Adrenal gland (tissue), 19 donors: ENCODE measurements at places on chromosomes 4 and X. TPM values are rescaled to one million over a fixed set of nuclear protein-coding genes. Genes with fewer than 3 reads are reported as not detected.

GRCh38 chr4:72631296-72631695 lies 62.3 kb upstream of the ADAMTS3 start:
- peak; percentile 79 for DNase-seq

DNA sequence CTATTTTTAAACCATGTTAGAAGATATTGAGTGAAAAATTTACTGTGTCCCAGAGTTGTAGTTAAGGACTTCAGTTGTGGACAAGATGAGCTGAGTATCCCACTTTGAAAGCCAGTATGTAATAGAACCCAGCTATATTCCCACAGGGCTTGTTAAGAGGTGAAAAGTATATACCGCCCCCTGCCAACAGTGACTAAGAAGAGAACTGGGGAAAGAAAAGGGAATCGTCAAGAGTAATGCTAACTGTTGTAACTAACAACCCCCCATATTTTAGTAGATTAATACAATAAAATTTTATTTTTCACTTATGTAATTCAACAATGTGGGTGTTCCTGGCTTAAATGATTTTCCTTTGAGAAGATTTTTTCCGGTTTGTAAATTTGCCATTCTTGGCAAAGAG lies 250.4 kb upstream of the GIMD1 start:
- DNase-seq = no peak

The PCYT1B gene
- total RNA-seq = 12.1 TPM

The AIMP1 gene
- 41.9 TPM for total RNA-seq

GRCh38 chr4:29295280-29295679 lies 1424.9 kb upstream of the PCDH7 start:
- DNase-seq = no peak

DNA sequence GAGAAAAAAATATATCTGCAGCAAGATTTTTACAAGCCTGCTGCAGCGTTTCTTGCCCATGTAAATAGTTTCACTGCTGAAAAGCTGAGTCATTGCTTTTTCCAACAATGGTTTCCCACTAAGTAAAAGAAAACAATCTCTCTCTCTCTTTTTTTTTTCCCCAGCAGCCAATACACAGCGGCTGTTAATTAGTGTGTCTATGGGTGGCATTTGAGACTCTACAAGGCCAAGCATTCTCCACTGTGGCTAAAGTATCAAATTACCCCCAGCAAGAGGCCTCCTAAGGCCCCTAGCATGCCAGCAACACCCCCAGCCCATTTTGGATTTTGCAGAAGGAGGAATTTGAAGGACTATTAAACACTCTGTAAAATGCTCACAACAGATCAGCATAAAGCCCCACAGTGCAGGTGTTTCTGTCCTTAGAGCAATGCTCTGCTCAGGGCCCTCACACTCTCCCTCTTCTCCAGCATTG lies 837.4 kb downstream of the TRIML1 start:
- DNase-seq = no peak

DNA sequence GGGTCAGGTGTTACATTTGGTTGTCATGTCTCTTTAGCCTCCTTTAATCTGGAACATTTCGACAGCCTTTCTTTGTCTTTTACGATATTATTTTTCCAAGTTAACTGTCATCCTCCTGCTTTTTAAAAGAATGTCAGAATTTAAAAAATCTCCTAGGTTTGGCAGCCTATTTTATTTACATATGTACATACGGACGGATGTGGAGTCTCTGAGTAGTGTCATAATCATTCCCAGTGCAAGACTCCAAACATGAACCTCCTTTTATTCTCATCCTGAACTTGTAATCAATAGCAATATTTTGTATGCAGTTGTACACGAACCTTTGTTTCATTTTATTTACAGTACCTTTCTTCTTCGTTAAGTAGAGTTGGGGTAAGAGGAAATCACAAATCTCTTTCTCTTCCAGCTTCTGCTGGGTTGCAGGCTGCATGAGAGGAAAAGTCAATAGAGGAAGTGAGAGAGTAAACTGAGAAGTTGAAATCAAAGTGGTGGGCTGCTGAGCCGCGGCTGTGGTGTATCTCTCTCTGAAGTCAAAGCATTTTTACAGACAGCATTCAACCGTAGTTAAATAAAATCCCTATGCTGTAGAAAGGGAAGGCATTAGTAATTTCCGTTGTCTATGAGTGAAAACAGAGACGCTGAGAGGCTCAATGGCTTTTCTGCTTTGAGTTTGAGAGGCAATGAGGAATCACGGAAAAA lies 53.9 kb upstream of the RPS6KA3 start:
- no peak for DNase-seq

GRCh38 chrX:13661735-13662288 lies 8.9 kb downstream of the TCEANC start:
- no peak for DNase-seq

- no peak for DNase-seq
These were observed 73.1 kb upstream of the SORBS2 start for GRCh38 chr4:185885075-185885474.

- DNase-seq = no peak
These were observed 2.5 kb upstream of the BRWD3 start for GRCh38 chrX:80812176-80812575.

The LINC00632 gene
- total RNA-seq = 7.6 TPM

The MAGEB4 gene
- total RNA-seq = not detected

DNA sequence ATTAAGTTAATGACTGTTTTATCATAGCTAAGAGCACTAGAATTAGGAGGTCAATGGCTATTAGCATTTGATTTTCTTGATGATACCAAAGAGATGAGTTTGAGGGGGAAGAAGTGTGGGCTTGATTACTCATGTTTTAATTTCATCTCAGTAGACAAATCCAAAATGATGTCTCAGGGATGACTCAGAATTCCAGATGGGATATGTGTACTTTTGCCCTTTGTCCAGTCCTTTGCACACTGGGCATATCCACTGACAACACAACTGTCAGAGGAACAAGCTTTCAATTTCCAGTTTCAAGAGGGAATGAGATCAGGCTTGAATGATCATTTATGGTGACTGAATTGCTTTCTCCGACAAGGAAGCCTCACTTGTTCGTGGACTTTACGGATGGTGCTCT lies 325.3 kb upstream of the FTHL17 start:
- DNase-seq = no peak

The KLHL4 gene
- 89.8 TPM for total RNA-seq

DNA sequence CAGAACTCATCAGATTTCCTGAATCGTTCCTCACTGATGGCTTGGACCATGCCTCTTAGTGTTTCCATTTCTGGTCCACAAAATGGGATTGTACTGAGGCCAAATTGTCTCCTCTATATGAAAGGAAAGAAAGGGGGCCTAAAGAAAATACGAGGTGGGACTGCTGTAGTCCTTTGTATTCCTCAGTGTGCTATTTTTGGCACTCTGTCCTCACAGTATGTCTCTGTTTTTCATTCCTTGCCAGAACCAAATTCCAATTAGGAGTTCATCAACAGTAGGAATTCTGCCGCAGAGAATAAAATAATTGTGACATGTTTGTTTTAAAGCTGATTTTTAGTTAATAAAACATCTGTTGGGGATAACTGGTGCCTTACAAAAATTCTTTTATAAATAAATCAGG lies 515.7 kb downstream of the SMARCA1 start:
- DNase-seq = no peak

The PPP3CA gene
- total RNA-seq = 52.0 TPM

GRCh38 chr4:170423137-170423536 lies 333.4 kb upstream of the AADAT start:
- DNase-seq = no peak

GRCh38 chr4:46219872-46220271 lies 96.0 kb upstream of the GABRG1 start:
- DNase-seq = no peak
